Left renal cortex interstitium (tissue), 4 donors: ENCODE measurements at places on chromosomes 11 and 22. TPM values are rescaled to one million over a fixed set of nuclear protein-coding genes. Genes with fewer than 3 reads are reported as not detected.

LAYN gene
- polyA plus RNA-seq: 7.6 TPM

KIF18A gene
- polyA plus RNA-seq: 10.3 TPM

SCGB1D2 gene
- 1.2 TPM for polyA plus RNA-seq

CECR2 gene
- 8.9 TPM for polyA plus RNA-seq

DNA sequence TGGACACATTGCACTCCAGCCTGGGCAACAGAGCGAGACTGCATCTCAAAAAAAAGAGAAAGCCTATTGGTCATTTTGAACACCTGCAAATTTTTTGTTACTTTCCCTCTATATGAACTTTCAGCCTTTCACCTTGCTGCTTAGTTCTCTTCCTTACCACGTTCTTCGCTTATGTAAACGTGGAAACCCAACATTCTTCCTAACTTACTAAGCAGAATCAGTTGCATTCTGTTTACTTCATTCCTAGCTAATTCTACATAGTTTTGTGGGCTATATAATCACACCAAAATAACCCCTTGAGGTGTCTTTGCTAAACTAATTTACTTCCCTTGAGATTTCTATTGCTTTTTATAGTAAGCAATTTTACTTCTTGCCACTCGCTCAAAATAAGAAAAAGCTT lies 23.2 kb downstream of the MS4A4A start:
- no peak for DNase-seq

DNA sequence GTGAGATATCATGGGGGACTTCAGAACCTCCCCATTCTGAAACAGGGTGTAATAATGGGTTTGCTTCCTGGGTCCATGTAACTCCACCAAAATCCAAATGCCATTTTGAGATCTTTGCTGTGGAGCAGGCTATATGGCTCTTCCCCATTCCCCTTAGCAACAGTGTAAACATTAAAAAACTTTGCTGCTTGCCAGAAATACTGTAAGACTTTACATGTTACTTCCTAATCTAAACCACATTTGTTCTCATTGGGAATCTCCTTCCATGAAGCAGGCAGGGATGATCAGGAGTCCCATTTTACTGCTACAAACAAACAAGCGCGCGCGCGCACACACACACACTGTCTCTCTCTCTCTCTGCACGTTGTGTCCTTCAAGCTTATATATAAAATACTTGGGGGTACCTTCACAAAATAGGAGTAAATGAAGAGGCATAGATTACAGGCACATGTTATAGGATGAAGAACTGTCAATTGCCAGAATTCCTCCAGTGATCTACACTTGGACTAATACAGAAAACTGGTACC lies 86.5 kb downstream of the ANO3 start:
- no peak for DNase-seq

- DNase-seq: no peak
These were observed 77.8 kb upstream of the BIRC3 start for GRCh38 chr11:102239448-102239847.

- no peak for DNase-seq
These were observed 8.1 kb downstream of the APIP start for GRCh38 chr11:34907934-34908593.

GRCh38 chr11:45155058-45155551 lies 8.7 kb downstream of the PRDM11 start:
- no peak for DNase-seq
